ENCODE measurements at places on chromosomes 5 and 9.

DNA sequence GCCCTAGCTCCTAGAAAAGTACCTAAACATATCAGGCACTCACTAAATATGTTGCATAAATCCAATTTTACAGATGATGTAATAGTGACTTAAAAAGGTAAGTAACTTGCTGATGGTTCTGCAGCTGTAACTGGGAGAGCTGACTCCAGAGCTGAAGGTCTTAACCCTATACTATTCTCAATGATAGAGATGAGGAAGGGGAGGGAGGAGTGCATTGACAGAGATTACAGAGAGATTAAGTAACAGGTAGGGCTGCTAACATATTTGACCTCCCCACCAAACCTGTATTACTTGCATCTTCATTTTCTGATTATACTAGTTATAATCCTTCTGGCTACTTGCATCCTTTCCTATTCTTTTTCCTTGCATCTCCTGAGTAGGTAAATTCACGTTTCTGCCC, 255.4 kb upstream of the EFNA5 start:
- H3K27ac ChIP-seq = no peak overlapping the region
- no peak for DNase-seq
- H3K36me3 ChIP-seq = no peaks in the 10 kb centered on the region
- H3K27me3 ChIP-seq = no peaks in the 10 kb centered on the region
- H3K4me3 ChIP-seq = no peak overlapping the region

DNA sequence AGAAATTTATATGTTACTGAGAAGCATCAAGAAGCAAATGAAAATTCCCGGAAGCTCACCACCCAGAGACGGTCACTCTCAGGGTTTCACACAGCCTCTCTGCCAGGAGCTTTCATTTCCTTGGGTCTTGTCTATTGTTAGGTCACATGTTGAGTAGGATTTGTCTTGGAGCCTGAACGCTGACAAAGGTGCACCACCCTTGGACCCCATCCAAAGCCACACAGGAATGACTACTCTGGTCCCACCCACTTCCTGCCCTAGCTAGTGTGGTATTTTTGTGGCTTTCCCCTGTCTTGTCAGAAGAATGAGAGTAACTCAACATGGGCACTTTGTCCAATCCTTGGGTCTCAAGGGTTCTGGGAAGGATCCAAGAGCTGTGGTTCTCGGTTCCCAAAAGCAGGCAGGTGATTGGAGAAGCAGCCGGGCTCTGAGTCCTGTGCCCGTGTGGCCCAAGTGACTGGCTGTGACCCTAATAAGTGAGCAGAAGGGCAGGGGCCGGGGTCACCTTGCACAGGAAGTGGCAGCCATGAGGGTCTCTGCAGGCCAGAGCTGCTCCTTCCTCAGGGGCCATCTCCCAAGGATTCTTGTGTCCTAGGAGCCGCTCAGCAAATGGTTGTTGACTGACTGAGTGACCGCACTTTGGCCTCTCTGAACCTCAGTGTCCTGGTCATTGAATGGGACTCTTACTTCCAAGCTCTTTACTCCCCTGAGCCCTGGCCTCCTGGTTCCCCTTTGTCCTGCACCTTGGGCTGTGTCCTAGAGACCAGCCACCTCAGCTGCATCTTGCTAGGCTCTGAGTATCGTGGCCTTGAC, 6.9 kb downstream of the FGD3 start:
- H3K27me3 ChIP-seq = no peaks in the 10 kb centered on the region
- H3K36me3 ChIP-seq = no peaks in the 10 kb centered on the region
- no peak for DNase-seq
- H3K4me3 ChIP-seq = peak overlapping the region; percentile 55

GRCh38 chr5:74355041-74355824, 285.3 kb downstream of the ENC1 start:
- no peak overlapping the region for H3K27ac ChIP-seq
- no peaks in the 10 kb centered on the region for H3K4me1 ChIP-seq
- no peak overlapping the region for H3K4me3 ChIP-seq
- no peaks in the 10 kb centered on the region for H3K27me3 ChIP-seq

DNA sequence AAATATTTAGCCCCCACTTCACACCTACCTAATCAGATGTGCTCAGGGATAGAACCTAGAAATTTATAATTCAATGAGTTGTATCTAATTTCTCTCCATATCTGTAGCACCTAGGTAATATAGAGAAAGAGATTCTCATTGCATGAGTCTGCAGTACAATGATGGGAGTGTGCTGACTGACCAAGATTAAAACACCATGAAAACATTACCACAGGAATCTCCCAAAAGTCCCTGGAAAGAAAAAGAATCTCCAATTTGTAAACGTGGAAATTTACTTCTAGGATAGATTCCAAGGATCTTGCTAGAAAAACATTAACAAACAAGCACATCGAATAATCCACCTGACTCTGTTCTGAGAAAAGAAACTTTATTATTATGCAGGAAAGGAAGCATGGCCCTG, 45.0 kb upstream of the DMRTA1 start:
- no peaks in the 10 kb centered on the region for H3K4me1 ChIP-seq
- no peaks in the 10 kb centered on the region for H3K36me3 ChIP-seq

DNA sequence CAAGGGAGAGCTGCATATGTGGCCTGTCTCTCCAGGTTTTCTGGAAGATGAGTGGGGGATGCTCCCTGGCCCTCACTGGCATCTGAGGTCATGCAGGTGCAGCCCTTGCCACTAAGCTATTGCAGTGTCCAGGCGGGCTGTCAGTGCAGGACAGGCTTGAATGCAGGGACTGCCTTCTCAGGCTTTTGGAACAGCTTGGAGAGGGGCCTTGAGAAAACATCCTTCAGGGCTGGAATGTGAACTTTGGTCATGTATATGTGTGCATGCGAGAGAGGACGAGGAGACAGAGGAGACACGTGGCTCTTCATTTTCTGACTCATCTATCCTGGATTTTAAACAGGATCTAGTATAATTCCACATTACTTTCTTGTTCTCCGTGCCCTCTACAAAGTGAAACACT, 90.3 kb downstream of the MACROH2A1 start:
- no peak overlapping the region for H3K27ac ChIP-seq
- no peaks in the 10 kb centered on the region for H3K27me3 ChIP-seq
- H3K4me1 ChIP-seq = no peaks in the 10 kb centered on the region
- DNase-seq = no peak

DNA sequence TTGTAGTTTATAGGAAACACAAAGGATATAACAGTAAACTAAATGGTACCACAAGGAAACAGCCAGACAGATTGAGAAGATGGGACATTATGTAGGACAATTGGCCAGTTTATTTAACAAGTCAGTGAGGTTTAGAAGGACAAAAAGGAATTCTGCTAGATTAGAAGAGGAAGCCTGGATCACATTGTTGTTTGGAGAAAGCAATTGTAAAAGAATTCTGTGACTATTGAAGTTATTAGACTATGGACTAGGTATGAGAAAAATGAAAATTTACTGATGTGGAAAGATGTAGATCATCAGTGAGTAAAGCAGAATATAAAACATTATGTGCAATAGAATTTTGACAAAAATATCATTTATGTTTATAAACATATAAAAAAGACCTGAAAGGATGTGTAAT, 97.1 kb downstream of the CFAP95 start:
- no peaks in the 10 kb centered on the region for H3K36me3 ChIP-seq
- no peak for DNase-seq
- H3K27me3 ChIP-seq = no peaks in the 10 kb centered on the region

Data from naive thymus-derived CD4-positive, alpha-beta T cell (primary cell).